Hematopoietic multipotent progenitor cell (in vitro differentiated cells): ENCODE measurements at places on chromosomes 2 and 18.

DNA sequence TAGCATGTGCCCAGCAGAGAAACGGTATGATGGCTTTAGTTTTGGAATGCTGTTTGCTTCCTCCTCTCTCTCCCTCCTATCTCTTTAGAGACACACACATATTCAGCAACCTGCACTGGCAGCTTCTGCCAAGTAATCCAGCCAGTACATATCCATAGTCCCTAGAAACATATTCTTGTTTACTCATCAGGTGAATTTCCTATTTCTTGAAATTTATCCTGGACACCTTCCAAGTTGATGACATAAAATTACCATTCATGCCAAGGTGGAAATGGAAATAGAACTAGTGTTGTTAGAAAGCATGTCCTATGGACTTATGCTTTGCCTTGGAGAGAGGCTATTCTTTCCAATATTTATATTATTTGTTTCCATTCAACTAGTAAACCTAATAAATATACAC is 50.9 kb upstream of the RGPD4 start:
- no peak for DNase-seq

- no peak for DNase-seq
Measured at GRCh38 chr2:8424997-8425900, 256.6 kb upstream of the ID2 start.

DNA sequence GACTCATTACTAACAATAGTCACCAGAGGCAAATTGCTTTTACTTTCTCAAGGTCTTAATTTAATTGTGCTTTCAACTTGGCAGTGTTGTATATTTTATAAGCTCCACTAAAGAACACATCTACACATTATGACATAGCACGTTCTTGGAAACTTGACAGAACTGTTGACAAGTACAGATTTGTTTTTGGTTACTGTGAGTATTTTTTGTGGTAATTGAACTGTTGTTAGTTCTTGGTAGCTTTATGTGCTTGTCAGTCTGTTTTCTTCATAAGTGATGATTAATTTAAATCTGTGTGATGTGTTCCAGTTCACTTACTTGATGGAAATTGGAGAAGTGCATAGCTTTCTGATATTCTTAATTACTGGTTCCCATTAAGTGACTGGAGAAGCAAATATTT is 63.9 kb downstream of the COMMD1 start:
- DNase-seq, result no peak

GRCh38 chr2:181900007-181900651 is 8.6 kb downstream of the ITPRID2 start:
- no peak for DNase-seq

DNA sequence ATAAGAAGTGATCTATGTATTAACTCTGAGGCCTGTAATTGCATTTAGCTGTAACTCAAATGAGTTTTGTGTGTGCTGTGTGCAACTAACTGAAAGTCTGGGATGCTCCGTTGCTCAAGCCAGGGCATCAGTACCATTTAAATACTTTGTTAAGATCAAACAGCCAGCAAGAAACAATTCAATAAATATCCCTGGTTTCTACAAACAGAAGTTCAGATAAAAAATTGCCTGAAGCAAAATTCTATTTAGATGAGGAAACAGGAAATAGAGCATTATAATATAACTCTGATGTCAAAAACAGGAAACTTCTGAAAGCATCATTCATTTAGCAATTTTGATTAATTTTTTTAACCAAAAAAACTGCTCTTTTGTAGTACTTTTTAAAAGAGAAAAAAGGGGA is 18.9 kb upstream of the SLC38A11 start:
- no peak for DNase-seq

DNA sequence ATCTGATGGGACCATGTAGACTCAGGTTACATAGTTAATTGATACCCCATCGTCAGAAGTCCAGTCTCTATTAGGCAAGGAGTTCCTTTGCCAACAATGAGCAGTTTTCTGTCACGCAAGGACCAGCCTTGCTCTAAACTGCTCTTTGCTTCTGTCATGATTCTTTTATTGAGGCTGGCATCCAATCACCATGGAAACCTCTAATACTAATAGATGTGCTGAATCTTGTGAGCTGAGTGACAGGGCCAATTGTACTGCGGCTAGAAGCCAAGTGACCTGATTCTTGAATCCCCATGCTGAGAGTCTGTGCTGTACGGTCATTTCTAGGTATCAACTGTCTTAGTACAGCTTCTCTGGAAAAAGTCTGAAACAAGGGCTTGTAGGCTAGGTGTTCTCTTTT is 395.6 kb downstream of the RND3 start:
- no peak for DNase-seq

GRCh38 chr2:67840460-67841068 is 222.2 kb downstream of the C1D start:
- DNase-seq, result peak; percentile 49

GRCh38 chr2:26483957-26484565 is 6.1 kb upstream of the OTOF start:
- DNase-seq, result no peak

- no peak for DNase-seq
Measured at GRCh38 chr18:38402509-38402908, 836.9 kb upstream of the CELF4 start.

DNA sequence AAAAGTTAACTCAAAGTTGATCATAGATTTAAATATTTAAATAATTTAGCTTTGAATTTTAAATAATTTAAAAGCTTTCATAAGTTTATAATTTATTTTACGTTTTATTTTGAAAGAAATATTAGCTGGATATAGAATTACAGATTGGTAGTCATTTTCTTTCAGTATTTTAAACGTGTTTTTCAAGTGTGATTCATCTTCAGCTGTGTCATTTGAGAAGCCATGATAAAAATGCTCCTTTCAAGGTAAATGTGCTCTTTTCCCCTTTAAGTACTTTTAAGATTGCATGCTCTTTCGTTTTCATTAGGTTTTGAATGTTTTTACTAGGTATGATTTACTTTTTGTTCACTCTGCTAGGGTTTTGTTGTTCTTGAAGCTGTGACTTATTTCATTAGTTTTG is 116.8 kb upstream of the FIGN start:
- DNase-seq, result no peak

DNA sequence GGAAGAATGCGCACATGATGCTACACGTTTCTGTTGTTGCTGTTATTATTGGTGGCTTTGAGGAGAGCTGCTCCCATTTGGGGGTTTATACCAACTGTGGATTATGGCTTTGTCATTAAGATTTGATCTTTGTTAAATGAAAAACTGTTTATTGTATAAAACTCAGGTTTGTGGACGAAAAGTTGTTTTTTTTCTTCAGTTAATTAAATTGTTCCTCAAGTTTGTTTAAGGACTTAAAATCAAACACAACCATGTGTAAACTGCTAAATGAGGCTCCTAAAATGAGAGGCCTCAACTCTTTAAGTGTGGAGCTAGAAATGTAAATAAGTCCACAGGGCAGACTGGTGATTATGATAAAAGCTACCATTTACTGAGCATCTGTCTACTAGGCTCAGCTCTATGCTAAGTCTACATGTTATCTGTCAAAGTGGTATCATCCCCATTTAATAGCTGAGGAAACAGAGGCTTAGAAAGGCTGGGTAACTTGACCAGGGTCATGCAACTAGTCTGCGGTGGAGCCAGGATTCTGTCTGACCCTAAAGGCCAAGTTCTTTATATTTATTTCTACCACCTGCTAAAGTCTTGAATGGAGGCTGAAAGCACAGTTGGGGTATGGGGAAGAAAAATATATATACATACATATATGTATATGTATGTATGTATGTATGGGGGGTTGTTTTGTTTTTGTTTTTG is 4.1 kb downstream of the MYCN start:
- DNase-seq, result no peak

GRCh38 chr2:97900806-97901205 is 94.9 kb downstream of the TMEM131 start:
- no peak for DNase-seq

DNA sequence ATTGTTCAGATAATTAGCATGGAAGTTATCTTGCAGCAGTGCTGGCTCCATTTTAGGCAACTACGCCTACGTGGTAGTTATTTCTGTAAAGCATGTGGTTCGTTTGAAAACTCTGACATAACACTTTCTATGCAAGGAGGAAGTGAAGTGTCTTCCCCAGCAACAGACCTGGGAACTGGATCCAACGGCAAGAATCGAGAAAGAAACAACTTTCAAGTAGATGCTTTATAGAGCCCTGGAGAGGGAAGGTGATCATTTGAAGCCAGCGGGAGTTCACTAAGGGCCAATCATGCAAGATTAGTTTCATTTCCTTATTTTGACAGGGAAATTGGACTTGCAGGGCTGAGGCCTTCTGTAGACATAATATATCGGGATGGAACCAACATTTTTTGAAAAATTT is 218.3 kb downstream of the ACKR3 start:
- DNase-seq, result no peak
